Stimulated activated CD8-positive, alpha-beta memory T cell treated with anti-CD3 and anti-CD28 coated beads, Interleukin-15, amount 100 ng/mL, for 48 hours (primary cell): ENCODE measurements at places on chromosomes 13 and 19.

GRCh38 chr19:18416778-18417249 is 2.4 kb upstream of the SSBP4 start:
- DNase-seq = peak; percentile 56

DNA sequence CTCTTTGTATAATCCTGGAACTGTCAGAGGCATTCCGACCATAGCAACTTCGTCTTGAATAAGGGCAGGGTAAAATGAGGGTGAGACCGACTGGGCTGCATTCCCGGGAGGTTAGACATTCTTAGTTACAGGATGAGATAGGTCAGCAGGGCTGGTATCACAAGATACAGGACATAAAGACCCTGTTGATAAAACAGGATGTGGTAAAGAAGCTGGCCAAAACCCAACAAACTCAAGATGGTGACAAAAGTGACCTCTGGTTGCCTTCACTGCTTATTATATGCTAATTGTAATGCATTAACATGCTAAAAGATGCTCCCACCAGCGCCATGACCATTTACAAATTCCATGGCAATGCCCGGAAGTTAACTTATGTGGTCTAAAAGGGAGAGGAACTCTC is 27.7 kb upstream of the MBNL2 start:
- no peak for DNase-seq

- DNase-seq = no peak
Measured at GRCh38 chr13:50126263-50126992, 111.2 kb downstream of the KCNRG start.

- DNase-seq = no peak
Measured at GRCh38 chr13:30337061-30337610, 29.8 kb upstream of the KATNAL1 start.

GRCh38 chr13:113586661-113587479 is 2.3 kb downstream of the TFDP1 start:
- DNase-seq = no peak

DNA sequence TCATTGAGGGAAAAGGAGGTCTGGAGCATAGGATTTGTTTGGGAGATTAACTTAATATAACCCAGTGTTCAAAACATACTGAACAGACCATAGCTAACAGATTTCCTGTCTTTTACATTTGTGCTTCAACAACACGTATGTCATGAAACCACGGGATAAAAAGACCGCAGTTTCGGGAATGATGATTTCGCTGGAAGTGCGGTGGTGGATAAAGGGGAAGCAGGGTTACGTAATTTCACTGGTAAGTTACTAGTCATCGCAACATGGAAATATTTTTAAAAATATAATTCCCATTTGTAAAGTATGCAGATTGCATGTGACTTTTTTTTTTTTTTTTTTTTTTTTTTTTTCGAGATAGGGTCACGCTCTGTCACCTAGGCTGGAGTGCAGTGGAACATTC is 237.4 kb downstream of the LMO7 start:
- no peak for DNase-seq

GRCh38 chr13:76812206-76812897 is 73.9 kb downstream of the KCTD12 start:
- DNase-seq = no peak

- DNase-seq = no peak
Measured at GRCh38 chr13:99158846-99159245, 41.8 kb upstream of the UBAC2 start.

GRCh38 chr19:42132851-42133528 is 744 bp upstream of the POU2F2 start:
- DNase-seq = peak; percentile 71

DNA sequence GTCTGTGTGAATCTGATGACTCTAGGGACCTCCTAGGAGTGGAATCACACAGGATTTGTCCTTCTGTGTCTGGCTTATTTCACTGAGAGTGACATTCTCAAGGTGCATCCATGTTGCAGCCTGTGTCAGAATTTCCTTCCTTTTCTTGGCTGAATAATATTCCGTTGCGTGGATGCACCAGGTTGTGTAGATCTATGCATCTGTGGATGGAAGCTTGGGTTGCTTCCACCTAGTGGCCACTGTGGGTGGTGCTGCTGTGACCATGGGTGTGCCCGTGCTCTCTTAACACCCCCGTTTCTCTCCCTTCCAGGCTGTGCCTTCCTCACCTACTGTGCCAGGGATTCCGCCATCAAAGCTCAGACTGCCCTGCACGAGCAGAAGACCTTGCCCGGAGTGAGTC is 26.2 kb downstream of the CELF5 start:
- DNase-seq = no peak

DNA sequence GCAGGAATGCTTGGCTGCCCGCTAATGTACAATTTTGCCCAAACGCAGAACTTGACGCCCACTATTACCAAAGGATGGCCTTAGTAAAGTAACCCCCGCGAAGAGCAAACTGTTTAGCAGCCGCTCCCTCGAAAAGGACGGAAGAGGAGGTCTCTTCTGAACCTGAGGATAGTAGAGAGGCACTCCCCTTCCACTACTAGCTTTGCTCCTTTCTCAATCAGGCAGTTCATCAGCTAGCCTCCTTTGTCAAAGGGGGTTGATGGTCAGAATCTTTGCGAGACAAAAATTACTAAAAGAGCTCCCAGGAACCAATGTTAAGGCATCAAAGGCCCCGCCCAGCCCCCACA is 534 bp downstream of the CAB39L start:
- DNase-seq = no peak

GRCh38 chr19:51019544-51019925 is at the start of gene KLK10:
Gene KLK10 (minus strand): TSS chr19:51019709. CDS start chr19:51019130, 579 bp downstream.
- DNase-seq = no peak

DNA sequence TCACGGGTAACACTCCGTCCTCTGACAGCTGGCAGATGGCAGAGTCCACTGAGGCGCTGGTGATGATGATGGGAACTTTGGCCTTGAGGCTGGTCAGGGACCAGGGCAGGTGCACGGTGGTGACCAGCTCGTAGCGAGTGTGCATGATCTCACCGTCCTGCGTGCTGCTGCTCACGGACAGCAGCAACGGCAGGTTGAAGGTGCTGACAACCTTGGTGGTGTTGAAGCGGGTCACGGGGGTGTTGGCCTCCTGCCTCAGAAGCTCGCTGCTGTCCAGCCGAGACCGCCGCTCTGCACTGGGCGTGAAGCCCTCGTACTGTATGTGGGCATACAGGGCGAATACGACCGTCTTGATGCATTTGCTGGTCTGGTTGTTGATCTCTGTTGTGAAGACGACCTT is 11.6 kb downstream of the ARRDC5 start:
- DNase-seq = no peak

GRCh38 chr13:79402074-79402635 is 3.9 kb downstream of the RBM26 start:
- DNase-seq = no peak

DNA sequence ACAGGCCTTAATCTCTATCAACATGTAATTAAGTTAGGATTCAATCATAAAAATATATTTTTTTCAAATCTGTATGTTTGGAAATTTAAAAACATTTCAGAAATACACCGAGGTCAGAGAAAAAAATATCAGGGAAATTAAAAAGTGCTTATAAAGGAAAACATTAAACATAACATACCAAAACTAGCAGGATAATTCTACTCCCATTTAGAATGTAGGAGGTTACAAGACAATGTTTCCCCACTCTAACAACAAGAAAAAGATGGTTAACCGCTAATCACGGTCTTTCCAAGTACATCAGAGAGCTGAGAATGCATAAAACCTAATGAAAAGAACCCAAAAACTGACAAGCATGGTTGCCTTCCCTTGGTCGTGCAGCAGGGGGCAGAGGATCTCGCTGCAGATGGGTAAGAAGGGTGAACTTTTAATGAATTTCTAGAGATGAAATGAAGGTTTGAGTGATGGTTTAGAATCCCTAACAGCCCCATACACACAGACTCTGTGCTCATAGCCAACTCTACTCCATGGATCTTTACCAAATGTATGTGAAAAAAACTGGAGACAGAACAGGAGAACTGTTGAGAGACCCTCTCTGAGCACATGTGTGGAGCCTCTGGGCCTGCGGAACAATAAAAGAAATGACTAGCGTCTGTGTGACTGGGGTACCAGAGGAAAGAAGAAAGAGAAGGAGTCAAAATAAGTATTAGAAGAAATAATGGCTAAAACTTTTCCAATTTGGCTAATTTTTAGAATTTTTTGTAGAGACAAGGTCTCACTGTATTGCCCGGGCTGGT is 51.3 kb upstream of the LSM14A start:
- DNase-seq = no peak

DNA sequence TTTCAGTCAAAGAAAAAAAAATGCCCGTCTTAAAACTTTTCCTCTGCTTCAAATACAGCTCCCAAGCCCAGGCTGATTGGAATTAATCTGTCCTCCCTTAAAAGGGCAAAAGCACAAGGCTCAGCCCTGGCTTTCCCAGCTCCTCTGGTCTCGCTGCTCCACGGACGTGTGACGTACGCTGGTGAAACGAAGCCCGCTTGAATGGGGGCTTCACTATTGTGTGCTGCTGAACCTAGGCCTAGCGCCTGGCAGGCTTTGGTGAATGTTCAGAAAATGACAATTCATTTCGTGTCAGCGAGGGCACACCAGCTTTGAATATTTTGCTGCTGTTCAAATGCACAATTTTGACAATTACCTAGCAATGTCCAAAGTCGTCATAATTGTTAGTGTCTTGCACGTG is 615 bp upstream of the ZNF135 start:
- no peak for DNase-seq

DNA sequence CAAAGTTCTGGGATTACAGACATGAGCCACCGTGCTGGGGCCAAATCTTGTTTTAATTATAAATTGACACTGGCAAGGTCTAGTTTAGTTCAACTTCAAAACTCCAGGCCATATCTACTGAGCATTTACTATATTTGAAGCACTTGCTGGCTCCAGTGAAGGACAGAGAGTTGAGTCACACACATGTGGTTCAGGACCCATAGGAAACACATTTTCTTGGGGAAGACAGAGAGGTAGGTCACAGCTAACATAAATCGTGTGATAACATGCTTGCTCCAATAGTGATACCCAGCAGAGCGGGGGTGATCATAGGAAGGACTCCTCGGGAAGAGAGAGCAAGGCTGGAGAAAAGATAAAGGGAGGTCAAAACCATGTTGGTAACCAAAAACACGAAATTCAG is 170.6 kb upstream of the TSC22D1 start:
- DNase-seq = no peak

DNA sequence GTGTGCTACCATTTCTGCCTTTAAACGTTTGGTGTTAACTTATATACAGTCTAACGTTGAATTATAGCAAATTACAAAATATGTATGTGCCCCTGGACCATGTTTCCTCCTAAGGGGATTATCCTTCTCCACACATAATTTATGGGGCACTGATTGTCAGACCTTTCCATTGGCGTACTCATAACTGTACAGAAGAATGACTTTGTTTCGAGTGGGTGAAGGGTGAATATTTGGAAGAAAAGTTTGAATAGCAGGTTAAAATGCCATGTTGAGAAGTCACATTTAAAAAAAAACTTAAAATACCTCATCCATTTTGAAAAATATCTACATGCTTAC is 58.8 kb downstream of the SLC10A2 start:
- DNase-seq = no peak

DNA sequence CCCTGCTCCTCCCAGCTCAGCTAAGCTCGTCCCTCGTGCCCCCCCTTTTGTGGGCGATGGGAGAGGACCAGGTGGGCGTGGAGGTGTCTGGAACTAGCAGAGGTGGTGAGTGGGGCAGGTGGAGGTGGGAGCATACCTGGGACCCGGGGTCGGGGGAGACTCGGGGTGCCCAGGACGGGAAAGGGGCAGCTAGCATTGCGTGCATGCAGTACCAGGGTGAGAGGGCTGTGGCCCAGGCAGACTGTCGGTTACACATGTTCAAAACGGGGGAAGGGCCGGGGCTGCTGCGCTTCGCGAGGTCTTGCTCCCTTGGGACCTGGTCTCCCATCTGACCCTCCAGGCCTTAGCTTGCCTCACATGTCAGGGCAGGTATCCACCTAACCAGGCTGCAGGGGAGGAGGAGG is 9.1 kb downstream of the TLE5 start:
- DNase-seq = no peak

DNA sequence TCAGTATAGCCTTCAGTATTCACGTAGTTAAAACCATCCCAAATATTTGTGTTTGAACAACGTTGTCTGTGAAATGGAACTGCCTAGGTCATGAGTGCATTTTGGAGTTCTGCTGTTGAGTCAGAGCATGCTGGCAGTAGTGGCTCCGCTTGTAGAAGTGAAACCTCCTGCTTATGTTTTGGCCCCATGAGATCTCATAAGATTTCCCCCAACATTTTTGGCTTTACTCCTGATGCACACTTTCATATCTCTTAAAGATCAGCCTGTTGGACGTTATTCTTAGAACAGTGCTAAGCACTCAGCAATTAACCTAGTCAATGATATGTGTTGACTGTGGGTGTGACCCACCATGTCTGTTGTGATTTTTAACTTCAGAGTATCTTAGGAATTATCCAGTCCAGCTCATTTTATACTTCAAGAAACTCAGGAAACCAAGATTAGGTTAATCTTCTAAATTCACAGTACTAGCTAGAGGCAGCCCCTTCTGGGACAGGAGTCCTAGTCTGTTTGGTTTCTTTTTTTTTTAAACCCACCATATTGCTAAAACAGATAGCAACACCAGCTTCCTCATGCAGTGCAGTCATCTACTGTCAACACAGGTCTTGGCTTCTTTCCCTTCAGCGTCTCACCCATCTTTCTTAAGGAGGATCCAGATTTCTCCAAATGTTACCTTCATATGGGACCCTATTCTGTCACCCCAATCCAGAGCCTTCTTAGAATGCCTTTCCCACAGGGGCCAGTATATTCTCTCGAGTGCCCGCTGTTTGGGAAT is 26.2 kb downstream of the RAP2A start:
- no peak for DNase-seq

DNA sequence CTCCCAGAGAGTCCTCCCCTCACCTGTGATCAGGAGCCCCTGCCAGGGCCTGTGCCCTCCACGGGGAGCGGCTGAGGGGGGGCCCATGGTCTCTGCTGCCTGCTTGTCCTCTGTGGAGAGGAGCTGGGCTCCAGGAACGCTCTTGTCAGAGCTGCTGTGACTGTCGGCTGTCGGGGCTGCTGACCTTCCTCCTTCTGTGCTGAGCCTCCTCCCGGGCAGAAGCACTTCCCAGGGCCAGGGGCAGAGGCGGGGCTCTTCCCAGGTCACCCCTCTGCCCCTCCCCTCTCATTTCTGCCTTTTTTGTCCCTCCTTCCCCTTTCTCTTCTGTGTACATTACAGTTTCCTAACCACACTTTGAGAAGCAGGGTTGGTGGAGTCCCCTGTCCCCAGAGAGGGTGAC is at the start of gene CEACAM4:
Gene CEACAM4, minus strand, starts transcription at position 198 of the 400 bp plus-strand sequence. Its CDS starts 111 bp downstream, at position 87.
- no peak for DNase-seq
